ENCODE measurements at places on chromosomes 7 and 10. TPM values are rescaled to one million over a fixed set of nuclear protein-coding genes. Genes with fewer than 3 reads are reported as not detected.

SBDS gene
- total RNA-seq = 72.1 TPM

SRGN gene
- total RNA-seq = 55.3 TPM

LRRTM3 gene
- total RNA-seq = not detected

SPDYE3 gene
- not detected for total RNA-seq

CAMK2B gene
- 0.58 TPM for total RNA-seq

SSBP1 gene
- 133 TPM for total RNA-seq

MAP3K8 gene
- total RNA-seq = 10.0 TPM

EMX2 gene
- 0.12 TPM for total RNA-seq

CTAGE15 gene
- total RNA-seq = not detected

DEPP1 gene
- 98.1 TPM for total RNA-seq

HTR7 gene
- total RNA-seq = 0.35 TPM

HYAL4 gene
- total RNA-seq = not detected

PNLIP gene
- total RNA-seq = not detected

NUTM2E gene
- total RNA-seq = 0.47 TPM

MYL10 gene
- total RNA-seq = not detected

CCL26 gene
- total RNA-seq = not detected

MRLN gene
- total RNA-seq = not detected

MPP7 gene
- not detected for total RNA-seq

PON1 gene
- not detected for total RNA-seq

PLAU gene
- total RNA-seq = 52.7 TPM

HDAC9 gene
- 2.4 TPM for total RNA-seq

CCZ1 gene
- total RNA-seq = 60.1 TPM

MLXIPL gene
- 0.34 TPM for total RNA-seq

SRRM3 gene
- 2.7 TPM for total RNA-seq

IFIT1B gene
- not detected for total RNA-seq

LRRC61 gene
- not detected for total RNA-seq

MACC1 gene
- total RNA-seq = under 0.01 TPM

PDZD7 gene
- 0.35 TPM for total RNA-seq

FBXO24 gene
- total RNA-seq = 0.12 TPM

HMX3 gene
- not detected for total RNA-seq

ASAH2B gene
- total RNA-seq = 1.1 TPM
